Stomach (tissue), 19 donors: ENCODE measurements at places on chromosomes 5 and 9. TPM values are rescaled to one million over a fixed set of nuclear protein-coding genes. Genes with fewer than 3 reads are reported as not detected.
A peak's percentile ranks its signal among the peaks of the same experiment; 100 is the strongest.

CRAT gene
- total RNA-seq, result 92.2 TPM

PCDHGA11 gene
- total RNA-seq, result 1.3 TPM

GRCh38 chr5:5276430-5276829, 136.3 kb downstream of the ADAMTS16 start:
- DNase-seq, result no peak

DNA sequence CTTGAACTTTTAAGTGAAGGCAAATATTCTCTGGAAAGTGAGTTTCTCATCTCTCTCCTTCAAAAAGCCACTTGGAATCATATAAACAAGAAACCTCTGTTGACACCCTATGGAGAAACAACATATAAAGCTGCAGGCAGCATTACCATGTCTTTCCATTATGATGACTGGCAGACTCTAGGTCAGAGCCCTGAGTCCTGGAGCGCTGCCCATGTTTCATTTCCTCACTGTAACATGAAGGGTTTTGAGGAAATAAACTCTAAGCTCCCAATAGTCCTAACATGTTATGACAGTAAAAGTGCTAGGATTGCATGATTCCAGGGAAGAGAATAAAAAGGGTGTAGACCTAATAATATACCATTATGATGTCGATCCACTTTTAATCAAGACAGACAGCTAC, 220.6 kb downstream of the CTNND2 start:
- DNase-seq, result peak; percentile 49

GRCh38 chr5:80255431-80255810, 427 bp downstream of the SERINC5 start:
- DNase-seq, result peak; percentile 73

- no peak for DNase-seq
These were observed 189.9 kb upstream of the VCAN start for GRCh38 chr5:83281658-83282057.

DNA sequence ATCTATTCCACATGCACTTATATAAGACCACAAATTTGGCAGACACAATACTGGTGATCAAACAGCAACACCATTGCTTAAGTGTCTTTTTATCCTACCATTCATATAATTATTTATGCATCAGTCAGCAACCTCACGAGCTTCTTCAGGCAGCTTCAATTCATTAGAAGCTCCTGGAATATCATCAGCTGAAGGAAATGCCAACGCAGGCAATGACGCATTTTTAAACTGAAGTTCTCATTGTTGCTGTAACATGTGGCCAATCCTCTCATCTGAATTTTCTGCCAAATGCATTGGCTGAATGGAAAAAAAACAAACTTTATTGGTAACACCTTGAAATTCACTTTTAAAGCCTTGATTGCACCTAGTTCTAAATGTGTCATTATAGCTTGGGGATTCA, 376.4 kb upstream of the RGMB start:
- no peak for DNase-seq

GRCh38 chr9:131187957-131188356, 62.6 kb downstream of the NUP214 start:
- no peak for DNase-seq

DNA sequence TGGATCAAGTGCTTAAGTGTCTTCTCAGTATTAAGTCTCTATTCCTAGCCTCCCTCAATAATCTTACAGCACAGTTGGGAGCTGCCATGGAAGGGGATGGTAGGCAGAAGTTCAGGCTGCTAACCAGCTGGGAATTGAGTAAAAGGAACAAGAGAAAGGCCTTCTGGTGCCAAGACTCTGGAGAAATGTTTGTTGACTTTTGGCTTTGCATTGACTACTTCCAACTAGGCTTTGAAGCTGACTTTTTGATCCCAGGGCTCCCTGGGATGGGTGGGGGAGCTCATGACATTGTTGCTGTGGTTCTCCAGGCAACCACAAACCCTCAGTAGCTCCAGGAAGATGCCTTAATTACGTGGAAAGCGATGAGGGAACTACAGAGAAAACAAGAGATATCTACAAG, 85.2 kb upstream of the HTR4 start:
- peak; percentile 39 for DNase-seq

GRCh38 chr9:31908891-31909480, 475.5 kb upstream of the ACO1 start:
- DNase-seq, result no peak

NEUROG1 gene
- total RNA-seq, result not detected

DNA sequence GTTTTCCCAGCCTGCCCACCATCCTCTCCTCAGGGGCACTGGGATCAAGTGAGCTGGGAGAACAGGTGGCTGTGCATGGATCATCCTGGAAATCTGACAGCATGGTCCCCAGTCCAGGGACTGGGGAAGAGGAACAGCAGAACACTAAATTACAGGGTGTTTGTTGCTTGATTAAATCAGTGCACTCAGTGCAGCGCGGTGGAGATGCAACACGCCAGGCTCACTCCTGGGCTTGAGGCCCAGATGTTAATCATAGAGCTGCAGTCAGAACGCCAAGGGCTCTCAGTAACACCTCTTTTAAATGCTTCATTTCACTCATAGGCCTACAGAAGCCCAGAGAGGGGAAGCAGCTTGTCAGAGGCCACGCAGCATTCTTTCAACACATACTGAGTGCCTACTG, 14.2 kb upstream of the LARP1 start:
- peak; percentile 65 for DNase-seq

CD14 gene
- total RNA-seq, result 8.5 TPM

DNA sequence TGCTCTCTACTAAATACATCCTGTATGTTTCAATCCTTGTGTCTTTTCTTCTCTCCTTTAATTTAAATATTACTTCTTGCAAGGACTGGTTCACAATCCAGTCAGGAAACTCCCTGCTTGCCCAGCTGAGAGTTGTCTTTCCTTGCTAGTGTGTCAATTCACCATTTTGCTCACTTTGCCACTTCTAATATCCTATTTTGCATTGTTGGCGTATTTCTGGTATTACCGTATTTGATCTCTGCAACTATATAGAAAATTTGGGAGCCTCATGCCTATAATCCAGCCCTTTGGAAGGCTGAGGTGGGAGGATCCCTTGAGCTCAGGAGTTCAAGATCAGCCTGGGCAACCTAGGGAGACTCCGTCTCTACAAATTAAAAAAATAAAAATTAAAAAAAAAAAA, 90.5 kb upstream of the TTC23L start:
- no peak for DNase-seq

PCDHGA10 gene
- total RNA-seq, result 5.3 TPM

NOXA1 gene
- total RNA-seq, result 8.3 TPM

- DNase-seq, result no peak
These were observed 69.3 kb downstream of the AMBP start for GRCh38 chr9:114008667-114009410.

DNA sequence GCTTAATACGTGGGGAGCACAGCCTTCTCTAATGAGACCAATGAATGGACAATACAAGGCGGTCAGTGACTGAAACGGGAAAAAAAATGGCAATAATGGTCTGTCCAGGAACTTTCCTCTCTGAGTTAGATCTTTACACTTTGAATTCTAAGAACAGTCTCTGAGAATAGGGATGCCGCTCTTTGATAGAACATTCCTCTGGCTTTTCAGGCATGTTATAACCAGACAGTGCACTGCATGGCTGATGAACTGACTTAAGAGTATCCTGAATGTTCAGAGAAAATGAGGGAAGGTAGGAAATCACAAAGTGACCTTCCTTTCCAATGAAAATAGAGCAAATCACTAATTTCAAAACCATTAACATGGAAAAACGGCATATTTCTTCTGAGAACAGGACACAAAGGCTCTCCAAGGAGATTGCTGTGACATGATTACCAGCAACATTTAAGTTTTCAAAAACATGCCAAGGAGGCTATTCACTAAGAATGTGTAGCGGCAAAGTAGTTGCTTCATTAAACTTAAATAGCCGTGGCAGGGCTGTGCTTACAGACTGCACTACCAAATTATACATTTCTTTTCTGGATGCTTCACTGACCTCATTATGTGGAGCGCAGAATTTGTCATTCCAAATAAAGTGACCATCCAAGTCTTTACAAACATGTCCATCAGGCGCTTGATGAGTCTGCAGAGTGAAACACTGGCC, 105.9 kb downstream of the MARCHF3 start:
- DNase-seq, result no peak

CRB2 gene
- total RNA-seq, result 4.3 TPM

GRCh38 chr5:36013182-36013581, 22.0 kb upstream of the UGT3A1 start:
- no peak for DNase-seq

CDX1 gene
- 472 TPM for total RNA-seq

GRCh38 chr5:128413356-128413755, 124.7 kb downstream of the FBN2 start:
- DNase-seq, result no peak

DNA sequence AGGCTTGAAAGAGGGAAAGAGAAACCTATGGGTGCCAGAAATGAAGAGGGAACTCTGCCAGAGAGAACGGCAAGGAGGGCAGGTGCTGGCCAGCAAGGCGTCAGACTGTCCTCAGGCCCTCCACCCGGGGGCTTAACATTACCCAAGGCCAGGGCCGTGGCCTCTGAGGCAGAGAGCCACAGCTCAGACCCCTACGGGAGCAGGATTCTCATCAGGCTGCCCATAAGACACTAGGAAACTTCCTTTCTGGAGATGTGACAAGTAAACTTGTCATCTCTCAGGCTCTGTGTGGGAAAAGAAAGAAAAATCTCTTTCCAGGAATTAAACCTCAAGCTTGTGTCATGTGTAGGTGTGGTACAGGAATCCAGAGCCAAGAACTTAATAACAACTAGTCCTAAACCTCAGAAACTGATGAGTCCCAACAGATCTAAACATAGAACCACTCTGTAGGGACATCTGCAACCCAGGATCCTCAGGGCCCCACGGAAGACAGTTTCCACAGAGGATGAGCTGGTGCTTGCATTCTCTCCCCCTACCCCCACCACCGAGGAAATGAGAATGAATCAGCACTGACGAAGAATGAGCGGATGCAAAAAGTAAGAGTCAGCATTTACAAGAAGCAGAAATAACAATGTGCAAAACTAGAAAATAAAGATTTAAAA, 74.3 kb downstream of the DCP2 start:
- no peak for DNase-seq

DNA sequence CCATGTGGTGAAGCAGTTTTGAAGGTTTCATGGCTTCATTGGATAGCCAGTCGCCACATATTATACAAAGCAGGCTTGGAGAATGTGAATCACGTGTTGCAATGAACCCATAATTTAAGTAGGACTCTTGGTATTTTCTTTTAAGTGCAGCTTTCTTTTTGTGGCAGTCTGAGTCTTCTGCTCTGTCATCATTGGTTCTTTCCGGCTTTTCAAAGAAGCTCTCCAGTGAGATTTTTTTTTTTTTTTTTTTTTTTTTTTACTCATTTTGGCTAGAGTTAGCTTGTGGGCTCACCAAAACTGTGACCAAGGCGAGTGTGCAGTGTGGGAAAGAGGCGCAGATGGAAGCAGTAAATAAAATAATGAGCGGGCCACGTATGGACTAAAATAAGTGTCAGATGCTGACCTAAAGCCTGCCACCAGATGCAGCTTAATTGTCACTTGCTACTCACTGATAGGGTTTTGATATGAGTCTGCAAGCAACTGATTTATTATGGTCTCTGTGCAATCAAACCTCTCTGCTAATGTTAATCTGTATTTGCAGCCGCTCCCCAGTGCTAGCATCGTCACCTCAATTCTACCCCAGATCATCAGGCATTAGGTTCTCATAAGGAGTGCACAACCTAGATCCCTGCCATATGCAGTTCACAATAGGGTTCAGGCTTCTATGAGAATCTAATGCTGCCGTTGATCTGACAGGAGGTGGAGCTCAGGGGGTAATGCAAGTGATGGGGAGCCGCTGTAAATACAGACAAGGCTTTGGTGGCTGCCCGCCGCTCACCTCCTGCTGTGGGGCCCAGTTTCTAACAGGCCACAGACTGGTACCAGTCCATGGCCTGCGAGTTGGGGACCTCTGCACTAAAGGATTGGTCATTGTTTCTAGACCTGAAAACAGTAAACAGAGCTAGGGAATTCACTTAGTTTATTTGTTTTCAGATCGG, 45.5 kb upstream of the LARP1 start:
- DNase-seq, result no peak

DNA sequence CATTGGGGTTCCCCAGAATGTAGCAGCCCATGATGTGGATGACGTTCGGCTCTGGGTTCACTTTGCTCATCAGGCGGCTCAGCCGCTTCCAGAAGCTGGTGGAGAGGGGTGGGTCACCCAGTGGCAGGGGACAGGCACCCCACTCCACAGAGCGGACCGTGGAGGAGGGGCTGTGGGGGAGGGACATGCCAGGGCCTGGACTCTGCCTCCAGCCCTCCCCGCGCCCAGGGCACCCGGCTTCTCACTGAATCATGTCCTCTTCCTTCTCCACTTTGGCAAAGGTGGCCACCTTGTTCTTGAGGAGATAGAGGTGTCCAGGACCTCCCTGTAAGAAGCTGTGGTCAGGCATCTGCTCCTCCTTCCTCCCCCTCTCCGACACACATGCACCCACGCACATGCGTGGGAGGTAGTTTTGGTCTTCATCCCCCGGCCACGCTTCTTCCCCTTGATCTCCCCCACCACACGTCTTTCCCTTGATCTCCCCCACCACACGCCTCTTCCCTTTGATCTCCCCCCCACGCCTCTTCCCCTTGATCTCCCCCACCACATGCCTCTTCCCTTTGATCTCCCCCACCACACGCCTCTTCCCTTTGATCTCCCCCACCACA, 8.9 kb upstream of the ENTPD8 start:
- peak; percentile 10 for DNase-seq

DNA sequence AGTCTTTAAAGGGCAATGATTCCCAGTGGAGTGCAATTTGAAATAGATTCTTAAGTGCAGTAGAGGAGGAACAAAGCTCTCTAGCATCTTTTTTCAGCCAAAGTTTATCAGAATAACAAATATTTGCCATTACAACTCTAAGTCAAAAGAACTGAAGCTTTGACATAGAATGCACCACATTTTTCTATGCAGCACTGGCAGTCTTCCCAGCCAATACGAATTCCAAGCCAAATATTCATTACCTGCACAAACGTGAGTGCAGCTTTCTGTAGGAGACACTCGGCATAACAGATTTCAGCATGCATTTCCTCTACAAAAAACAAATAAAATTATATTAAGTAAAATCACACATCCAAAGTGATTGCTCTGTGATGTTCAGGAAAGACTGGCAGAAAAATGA, 103.4 kb downstream of the TTC39B start:
- DNase-seq, result peak; percentile 8

DNA sequence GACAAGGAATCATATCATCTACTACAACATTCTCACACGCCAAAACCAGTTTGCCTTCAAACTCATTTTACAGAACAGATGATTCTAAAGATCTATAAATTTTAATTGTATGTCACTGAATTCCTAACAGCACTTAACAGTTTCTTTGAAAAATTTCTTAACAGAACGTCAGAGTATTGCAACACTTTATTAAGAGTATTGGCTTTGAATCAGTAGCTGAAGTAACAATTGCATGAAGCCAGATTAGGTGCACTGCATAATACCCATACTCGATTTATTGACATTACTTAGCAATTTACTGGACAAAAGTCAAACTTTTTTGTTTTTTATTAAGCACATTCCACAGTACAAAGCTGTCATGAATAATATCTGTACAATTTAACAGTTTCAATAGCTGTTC, 75.8 kb downstream of the SMIM23 start:
- DNase-seq, result no peak

DNA sequence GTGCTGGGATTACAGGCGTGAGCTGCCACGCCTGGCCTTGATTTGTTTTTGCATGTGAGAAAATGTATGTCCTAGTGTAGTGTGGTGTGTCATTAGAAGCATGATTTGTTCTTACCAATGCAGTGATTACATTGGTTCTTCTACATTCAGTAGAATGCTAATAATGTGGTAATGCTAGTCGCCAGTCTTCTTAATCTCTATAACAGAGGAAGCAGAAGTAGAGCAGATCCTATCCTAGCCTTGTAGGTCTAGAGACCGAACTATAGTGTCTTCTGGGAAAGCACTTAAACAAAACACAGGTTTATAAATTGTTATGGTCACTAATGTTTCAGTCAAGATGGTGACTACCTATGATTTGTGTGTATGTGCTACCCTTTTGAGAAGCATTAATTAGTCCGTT, 197.5 kb upstream of the DMRT1 start:
- DNase-seq, result no peak
